ENCODE measurements at places on chromosomes 3 and 15.

- no peak for DNase-seq
Measured at GRCh38 chr3:25027650-25028049, 400.4 kb upstream of the RARB start.

DNA sequence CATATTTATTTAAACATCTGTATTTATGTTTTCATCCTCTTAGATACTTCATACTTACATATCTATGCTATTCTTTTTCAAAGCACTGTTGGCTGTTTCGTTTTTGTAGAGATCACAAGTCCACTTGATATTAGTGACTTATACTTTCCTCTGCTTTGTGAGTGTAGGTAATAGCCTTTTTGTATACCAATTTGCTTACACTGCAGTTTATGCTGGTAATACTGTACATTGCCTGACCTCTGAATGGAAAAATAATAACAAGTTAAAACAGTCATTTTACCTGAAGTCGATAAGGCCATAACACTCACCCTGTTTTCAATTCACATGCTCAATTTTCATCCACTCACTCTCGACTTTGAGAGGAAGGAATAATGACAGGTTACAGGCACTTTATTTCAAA is 89.9 kb upstream of the NANOGP8 start:
- no peak for DNase-seq

- DNase-seq = no peak
Measured at GRCh38 chr15:43508991-43509659, 8.3 kb upstream of the MAP1A start.

DNA sequence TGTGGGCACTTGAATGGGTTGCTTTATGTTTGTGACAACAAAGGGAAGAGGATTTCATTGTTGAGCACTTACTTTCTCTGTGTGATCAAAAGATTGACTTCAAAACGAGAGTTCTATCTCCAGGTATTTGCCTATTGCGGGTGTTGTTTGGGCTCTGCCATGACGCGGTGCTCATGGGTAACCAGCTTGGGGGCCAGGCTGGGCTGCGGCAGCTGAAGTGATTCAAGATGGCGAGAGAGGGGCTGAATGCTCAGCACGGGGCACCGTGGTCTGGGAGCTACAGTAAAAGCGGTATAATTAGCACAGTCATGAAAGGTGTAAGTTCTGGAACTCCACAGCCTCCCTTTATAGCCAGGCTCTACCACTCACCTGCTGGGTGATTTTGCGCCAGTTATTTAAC is 31.0 kb upstream of the ADCY5 start:
- no peak for DNase-seq

DNA sequence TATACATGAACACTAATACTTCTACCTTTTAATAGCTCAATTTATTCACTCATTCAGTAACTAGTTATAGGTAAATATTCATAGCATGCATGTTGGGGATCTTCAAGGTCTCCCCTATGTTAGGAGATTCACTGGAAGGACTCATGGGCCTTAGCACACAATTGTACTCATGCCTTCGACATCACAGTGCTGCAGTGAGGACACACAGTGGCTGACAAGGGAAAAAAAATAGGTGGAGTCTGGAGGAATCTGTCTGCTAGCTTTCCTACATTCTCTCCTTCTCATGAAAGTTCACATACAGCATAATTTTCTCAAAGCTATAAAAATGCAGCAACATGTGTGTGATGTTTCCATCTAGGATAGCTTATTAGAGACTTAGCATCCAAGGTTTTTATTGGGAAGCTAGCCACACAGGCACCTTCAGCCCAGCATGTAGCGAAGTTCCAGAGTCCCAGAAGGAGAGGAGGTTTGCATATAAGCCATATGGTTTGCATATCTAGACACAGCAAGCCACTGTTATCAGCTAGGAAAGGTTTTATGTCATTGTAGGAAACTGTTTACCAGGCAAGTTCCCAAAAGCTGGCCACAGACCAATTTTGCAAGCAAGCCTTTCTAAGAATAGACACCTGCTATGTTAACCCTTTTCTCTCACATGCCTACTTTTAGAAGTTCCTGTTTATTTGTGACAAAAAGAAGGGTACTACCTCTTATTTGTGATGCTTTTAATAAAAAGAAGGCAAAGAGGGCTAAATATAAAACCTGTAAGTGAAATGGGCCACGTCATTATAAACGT is 46.4 kb downstream of the MORC1 start:
- DNase-seq = no peak

- DNase-seq = no peak
Measured at GRCh38 chr3:134694946-134695543, 44.2 kb upstream of the KY start.

DNA sequence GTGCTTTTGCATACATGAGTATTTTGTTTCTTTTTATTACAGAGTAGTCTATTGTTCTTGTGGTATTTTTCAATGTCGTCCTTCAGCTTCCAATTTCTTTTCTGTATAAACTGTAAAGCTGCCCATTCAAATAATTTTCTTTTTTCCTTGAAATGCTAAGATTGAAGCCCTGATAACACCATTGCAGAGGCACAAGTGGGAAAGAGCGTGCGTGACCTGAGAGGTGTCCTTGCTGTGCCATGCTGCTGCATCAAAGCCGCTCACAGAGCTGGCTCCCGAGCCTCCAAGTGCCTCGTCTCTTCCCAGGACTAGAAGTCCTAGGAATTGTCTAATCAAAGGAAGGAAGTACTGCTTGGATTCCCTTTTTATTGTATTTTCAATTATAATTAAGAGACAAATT is 101.9 kb upstream of the PFN2 start:
- DNase-seq = no peak

- no peak for DNase-seq
Measured at GRCh38 chr3:116399701-116400226, 45.5 kb downstream of the LSAMP start.

GRCh38 chr3:179015551-179016020 is 56.0 kb downstream of the ZMAT3 start:
- DNase-seq = no peak

DNA sequence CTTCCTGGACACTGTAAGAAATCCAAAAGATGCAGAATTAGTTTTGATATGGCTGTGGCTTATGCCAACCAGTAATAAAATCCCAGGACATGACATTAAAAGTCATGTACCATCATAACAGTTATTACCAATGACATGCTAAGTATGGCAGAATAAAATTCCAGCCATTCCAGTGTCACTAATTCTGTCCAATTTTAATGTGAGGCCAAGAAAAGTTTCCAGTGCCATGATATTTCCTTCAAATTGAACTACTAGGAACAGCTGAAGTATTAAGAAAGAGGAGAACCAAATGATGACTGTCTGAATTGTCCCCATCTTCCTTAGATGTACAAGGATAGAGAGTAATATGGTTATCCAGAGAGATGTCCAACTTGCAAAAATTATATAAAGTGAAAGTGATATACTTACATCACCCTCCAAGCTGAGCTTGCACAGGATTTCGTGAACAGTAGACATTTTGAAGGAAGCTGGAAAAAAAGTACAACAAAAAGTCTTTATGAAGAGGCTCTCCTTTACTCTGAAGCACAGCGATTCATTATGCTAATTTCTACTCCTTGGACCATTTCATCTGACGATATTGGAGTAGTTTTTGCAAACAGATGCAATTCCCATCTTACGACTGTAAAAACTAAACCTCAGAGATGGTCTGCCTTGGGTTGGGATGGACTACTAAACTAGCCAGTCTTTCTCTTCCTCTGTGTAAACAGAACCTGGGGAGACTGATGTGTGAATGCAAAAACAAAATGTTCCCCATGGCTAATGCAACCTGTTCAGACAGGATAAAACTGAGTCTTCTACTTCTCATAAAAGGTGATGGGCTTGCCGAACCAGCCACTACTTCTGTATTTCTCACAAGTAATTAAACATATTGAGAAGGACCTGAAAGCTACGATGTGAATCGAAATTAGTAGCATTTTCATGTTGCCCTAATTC is 11.9 kb downstream of the ANXA2 start:
- no peak for DNase-seq

- no peak for DNase-seq
Measured at GRCh38 chr15:55800216-55800615, 57.3 kb upstream of the PRTG start.

- DNase-seq = no peak
Measured at GRCh38 chr3:151875759-151876158, 2.3 kb downstream of the SUCNR1 start.

GRCh38 chr15:59590027-59590426 is 21.6 kb upstream of the GCNT3 start:
- DNase-seq = no peak

DNA sequence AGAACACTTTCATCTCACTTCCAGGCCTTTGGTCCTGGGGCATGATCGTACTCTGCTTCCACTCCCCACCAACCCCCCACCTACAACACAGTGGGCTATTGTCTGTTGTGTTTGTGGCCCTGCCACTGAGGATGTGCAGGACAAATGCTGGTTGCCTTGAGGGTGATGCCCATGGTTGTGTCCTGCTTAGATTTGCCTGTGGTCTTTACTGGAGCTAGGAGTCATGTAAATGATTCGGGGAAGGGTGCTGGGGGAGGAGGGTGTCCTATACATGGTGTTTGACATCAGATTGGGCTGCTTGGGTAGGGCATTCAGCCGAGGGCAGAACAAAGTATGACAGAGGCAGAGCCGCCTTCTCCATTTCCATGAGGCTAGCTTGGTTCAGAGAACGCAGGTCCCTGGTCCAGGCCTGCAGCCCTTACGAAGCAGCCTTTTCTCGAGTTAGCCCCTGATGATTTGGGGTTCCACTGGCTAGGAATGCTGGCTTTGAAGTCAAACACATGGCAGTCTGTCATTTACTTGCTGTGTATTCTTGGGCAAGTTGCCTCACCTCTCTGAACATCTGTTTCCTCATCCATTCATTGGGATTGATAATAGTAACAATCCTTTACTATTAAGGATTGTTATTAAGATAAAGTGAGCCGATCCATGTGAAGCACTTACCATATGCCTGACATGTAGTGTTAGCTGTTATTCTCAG is 6.9 kb downstream of the CORO2B start:
- no peak for DNase-seq

Measured in activated gamma-delta T cell (primary cell).